ENCODE measurements at places on chromosomes 16 and 17.
A peak's percentile ranks its signal among the peaks of the same experiment; 100 is the strongest.

DNA sequence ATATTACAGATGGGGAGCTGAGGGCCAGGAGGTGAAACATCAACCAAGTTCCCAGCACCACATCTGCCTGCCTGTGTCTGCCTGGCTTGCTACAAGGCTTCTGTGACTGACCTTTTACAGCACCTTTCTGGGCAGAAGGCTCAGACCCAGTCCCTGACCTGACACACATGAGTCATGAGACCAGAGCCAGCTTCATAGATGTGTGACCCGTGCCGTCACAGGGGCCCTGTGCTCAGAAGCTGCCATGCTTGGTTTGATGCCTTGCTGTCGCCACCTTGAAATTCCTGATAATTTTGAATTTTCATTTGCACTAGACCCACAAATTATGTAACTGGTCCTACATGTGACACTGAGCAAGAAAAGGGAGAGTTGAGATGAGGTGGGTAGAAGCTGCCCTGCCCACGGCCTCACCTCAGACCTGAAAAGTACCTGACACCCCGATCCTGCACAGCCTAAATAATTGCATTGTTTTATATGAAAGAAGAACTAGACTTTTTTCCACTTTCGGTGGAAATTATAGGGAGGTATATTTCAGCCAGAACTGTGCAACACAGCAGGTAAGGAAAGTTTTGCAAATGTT, 13.3 kb upstream of the PECAM1 start:
- no peak for DNase-seq

DNA sequence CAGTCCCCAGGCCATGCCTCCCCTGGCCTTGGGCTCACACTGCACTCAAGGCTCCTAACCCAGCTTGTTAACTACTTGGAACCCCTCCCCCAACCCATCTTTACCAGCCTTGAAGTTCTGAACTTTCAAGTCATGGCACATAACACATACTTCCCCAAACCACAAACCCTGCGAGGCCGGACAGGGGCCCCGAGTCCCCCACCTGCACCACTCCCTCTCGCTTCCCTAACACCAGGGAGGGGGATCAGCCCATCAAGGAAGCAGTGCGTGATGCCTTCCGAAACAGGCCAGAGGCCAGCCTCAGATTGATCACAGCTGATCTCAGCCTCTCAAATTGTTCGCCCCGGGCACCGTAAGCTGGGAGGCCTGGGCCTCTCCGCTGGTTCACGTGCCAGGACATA, 3.0 kb upstream of the NLRC3 start:
- no peak for DNase-seq

DNA sequence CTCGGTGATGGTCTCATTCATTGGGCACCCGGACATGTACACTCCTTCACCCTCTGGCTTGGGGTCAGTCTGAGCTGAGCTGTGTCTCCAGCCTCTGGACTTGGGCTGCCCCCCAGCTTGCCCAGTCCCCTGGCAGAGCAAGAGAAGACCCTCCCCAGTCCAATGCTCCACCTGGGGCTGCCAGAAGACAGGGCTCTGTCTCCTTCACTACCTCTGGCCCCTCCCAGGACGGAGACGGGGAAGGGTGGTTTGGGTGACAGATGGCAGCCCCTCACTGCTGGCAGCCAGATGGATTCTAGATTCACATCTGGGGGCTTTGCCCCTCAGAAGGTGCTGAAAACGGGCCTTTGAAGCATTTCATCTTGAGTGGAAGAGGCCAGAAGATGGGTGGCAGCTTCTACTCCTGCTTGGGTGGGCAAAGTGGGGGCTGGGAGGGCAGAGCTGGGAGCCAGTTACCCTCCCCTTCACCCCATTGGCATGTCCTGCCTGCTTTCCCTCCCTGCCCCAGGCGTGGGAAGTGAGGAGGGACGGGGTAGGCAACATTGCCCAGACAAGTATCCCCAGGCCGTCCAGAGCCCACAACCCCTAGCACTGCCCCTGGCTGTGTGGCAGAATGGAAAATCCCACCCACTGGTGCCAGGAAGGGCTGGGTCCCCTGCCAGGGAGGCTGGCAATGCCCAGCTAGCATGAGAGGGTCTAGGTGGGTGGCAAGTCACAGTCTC, 13.9 kb downstream of the NGFR start:
- DNase-seq: no peak

- no peak for DNase-seq
Measured at GRCh38 chr17:81524865-81525159, 3.4 kb upstream of the FSCN2 start.

- no peak for DNase-seq
Measured at GRCh38 chr17:63698381-63698885, 1.5 kb downstream of the LIMD2 start.

DNA sequence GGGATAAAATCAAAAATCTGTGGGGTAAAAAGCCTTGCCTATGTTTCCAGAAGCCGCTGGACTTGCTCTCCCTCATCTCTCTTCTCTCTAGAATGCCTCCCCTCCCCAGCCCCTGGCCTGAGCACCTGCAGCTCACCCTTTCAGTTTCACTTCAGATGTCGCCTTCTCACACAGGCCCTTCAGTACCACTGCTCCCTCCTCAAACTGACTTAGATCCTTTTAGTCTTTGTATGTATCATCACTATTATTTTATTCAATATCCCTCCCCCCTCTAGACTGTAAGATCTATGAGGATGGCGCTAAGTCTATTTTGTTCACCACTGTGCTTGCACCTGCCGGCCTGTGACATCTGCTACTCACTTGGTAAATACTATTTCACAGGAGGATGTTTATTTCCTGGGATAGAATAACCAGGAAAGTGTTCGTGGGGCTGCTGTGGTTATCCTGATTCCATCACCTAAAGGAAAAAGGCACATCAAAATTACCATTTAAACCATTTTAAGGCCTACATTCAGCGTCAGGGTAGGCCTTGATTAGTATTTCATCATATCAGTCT, 122.3 kb downstream of the MRTFB start:
- peak; percentile 44 for DNase-seq

DNA sequence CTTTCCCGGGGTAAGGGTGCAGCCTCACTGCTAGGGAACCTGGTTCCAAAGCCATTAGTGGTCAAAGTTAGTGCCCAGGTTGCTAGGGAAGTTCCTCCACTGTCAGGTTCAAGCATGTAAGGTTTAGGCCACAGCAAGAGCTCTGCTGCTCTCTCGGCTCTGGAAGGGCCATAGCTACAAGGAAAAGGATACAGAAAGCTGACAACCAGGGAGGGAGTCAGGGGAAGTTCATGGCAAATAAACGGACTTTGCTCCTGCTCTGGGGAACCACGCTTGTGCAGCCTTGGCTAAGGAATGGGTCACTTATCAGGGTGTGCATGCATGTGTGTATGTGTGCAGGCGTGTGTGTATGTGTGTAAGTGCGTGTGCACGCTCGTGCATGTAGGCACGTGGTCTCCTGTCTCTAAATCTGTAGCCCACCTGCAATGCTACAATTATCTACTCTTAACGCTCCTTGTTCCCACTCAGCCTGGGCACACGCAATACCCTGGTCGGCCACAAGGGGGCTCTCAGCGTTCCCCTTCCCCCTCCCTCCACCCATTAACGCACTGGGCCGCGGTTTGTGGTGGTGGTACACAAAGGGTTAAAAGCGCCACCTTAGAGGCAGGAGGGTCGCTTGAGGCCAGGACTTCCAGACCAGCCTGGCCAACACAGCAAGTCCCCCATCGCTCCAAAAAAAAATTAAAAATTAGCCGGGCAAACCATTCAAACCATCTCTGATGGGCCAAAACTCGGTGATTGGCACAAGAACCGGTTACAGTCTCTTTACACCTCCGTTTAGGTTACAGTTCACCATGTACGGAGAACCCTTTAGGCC, 48.4 kb upstream of the KDM8 start:
- DNase-seq: peak; percentile 51

DNA sequence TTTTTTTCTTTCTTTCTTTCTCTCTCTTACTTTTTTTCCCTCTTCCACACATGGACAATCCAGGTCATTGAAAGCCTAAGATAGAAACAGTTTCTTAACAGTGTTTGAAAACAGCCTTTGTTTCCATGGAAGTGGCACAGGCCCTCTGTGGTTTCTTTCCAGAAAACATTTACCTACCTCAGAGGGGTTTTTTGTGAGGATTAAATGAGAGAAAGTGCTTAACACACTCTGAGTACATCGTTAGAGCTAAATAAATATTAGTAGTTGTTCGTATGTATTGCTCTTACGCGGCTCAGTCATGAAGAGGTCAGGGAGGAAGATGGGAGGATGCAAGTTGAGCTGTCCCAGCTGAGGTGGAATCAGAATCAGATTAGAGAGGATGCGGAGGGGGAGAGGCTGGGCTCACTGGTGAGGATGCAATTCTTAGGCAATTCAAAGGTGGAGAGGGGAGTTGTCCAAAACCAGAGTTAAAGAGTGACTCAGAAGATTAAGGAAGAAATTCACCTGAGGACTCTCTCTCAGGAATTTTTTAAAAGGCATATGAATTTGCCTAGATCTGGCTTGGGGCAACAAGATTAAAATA, 345.4 kb downstream of the PMP22 start:
- no peak for DNase-seq

DNA sequence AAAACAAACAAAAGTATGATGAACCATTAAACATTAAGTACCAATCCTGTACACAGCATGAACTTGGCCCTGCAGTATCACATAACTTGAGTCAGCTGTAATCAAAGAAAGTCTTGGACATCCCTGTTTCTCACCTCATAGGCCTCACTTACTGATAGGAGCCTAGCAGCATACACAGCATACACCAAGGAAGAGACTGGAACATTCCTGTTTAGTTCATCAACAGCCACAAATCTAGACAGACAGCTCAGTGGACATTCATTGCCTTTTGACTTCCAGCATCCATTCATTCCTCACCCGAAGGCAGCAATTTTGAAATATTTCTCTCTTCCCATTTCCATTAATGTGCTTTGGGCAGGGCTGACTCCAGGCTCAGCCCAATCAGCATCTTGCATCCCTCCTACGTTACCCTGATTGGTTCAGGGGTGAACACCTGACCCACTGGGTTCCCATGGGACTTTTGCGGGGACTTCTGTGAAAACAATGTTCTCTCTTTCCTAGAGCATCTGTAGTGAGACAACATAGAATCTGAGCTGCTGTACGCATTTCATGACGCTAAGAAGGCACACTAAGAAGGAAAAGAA, 336.7 kb upstream of the ZFHX3 start:
- no peak for DNase-seq

- no peak for DNase-seq
Measured at GRCh38 chr17:44610331-44610730, 45.9 kb upstream of the MEIOC start.

DNA sequence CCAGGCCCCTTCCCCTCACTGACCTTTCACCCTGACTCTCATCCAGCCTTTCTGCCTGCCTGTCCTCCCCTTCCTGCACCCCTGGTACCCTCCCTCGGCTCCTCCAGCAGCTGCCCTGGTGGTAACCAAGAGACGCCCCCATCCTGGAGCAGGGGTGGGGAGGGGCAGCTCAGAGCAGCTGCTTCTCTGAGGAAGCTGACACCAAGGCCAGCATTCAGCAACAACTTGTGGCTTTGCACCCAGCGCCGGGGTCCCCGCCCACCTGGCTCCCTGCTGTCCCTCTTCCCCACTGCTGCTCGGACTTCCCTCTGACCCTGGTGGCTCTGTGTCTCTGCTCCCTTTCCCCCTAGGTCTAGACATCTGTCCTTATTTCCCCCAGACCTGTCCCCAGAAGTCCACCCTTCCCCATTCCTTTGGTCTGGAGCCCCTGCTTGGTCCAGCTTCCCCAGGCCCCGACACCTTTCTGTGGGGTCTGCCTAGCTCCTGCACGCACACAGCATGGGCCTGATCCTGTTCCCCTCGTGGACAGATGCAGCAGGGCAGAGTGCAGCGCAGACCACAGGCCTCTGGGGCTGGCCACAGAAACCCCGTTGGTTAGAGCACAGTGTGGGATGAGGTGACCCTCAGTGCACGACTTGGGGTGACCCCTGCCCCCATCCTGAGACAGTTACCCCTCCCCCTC, 1.2 kb upstream of the ATP2A1 start:
- DNase-seq: no peak

DNA sequence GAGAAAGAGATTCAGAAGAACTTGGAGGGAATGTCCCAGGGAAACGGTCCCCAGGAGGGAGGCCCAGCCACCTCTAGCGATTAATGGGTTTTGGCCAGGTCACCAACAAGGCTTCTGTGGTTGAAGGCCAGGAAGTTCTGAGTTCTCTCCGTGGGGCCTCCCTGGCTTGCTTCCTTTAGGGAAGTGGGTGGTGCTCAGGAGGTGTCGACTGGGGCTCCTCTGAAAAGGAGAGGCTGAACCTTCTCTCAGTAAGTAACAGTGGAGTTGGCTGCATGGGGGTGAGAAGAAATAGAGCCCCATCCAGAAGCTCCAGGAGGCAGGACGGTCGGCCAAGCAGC, 77.1 kb upstream of the GSE1 start:
- no peak for DNase-seq

GRCh38 chr16:11205754-11206581, 50.0 kb downstream of the SOCS1 start:
- DNase-seq: no peak

DNA sequence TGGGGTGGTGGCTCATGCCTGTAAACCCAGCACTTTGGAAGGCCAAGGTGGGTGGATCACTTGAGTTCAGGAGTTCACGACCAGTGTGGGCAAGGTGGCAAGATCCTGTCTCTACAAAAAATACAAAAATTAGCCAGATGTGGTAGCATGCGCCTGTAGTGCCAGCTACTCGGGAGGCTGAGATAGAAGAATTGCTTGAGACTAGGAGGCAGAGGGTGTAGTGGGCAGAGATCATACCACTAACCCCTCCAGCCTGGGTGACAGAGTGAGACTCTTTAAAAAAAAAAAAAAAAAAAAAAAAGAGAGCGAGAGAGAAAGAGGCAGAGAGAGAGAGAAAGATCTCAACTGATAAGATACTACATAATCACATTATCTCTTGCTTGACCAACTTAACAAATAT, 45.9 kb downstream of the KANSL1 start:
- DNase-seq: no peak

DNA sequence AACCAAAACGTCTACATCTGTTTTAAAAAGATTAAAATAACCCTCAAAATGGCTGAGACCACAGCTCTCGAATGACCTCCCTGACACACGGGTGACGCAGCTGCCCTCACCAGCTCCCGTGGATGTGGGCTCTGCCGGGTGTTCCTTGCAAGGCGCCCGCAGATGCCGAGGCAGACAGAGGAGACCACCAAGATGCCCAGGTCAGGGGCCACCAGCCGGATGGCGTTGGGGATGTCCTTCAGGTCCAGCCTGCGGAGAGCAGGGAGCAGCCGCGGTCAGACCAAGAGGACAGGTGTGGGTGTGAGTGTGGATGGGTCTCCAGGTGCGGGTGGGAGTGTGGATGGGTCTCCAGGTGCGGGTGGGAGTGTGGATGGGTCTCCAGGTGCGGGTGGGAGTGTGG, 35.1 kb downstream of the CTU2 start:
- DNase-seq: no peak

- DNase-seq: no peak
Measured at GRCh38 chr17:9929871-9930270, 24.8 kb upstream of the RCVRN start.

- peak; percentile 57 for DNase-seq
Measured at GRCh38 chr17:48457080-48457836, 27.2 kb upstream of the SKAP1 start.

GRCh38 chr16:53780051-53780450, 76.1 kb downstream of the FTO start:
- DNase-seq: no peak

Measured in stimulated activated naive CD4-positive, alpha-beta T cell (primary cell).